ENCODE measurements at places on chromosomes 13 and 19.

DNA sequence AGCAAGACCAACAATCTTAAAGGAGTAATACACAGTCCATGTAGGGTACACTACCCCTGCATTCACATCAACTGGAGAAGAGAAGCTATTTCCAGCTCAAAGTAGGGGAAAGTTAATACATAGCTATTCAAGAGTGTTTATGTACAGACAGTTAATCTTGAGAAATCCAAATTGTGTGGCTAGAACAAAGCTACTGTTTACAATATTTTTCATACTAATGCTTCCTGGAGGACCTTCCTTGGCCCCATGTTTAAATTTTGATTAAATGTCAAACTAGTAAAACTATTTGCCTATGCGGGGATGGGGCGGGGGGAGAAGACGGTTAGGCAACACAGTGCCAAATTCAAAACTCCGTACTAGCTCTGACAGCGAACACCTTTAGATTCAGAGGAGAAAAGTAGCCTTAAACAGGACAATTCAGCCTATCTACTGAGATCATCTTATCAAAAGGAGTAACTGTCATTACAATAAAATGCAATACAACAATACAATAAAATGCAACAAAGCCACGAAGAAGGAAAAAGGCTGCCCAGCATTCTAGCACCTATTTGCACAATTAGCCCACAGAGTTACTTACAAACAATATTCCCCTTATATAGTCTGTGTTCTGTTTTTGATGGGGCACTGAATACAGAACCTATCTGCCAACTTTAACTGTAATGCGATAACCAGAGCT, 29.1 kb downstream of the BRD4 start:
- DNase-seq: no peak

DNA sequence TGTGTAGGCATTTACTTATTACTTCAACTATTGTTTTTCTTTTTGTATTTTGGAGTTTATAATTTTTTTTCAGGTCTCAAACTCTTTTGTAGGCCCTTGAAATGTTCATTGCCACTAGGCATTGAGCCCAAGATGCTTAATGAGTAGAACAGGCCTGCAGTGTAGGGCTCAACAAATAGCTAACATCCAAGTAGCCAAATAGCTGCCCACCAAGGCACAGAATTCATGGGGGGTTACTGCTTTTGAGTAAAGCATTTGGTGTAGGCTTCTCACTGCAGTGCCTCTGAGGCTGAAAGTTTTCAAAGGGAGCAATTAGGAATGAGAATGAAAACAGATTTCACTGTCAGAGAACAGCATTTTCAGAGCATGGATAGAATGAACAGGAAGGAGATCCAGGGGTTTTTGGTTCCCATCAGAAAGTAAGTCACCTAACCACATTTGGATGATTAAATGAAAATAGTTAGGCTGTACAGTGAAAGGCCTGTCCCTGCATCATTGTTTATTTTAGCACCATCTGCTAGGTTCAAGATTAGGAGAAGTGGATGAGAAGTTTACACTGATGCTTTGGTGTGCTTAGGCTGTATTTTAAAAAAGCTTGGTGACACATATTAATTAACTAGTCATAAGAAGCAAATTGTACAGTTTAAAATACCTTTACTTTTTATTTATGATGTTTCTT, 61.0 kb downstream of the EDNRB start:
- no peak for DNase-seq

GRCh38 chr13:97904059-97904458, 49.4 kb upstream of the IPO5 start:
- DNase-seq: no peak

DNA sequence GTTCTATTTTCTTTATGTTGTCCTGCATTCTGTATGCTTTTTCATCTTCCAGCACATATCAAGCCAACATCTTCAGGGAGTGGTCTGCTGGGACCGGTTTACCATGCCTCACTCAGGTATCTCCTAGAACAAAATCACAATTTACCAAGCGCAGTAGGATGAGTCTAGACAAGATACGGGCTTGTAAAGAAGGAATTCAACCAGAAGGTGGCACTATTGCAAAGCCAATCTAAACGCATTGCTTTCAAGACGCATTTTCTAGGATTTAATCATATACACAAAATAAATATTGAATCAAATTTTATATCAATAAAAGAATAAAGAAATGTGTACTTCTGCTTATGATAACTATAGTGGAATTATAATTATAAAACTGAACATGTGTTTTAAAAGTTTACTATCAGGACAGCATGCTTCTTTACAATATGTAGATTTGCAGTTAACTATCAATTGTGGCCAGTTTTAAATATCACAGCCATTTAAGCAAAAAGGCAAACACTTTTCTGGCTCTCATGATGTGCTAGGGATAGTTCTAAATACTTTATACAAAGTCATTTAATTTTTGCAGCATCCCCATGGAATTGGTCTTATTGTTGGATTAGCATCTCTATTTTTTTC, 16.1 kb upstream of the TPP2 start:
- DNase-seq: peak; percentile 65

- DNase-seq: peak; percentile 42
These were observed 84.3 kb upstream of the UBL3 start for GRCh38 chr13:29934531-29935308.

DNA sequence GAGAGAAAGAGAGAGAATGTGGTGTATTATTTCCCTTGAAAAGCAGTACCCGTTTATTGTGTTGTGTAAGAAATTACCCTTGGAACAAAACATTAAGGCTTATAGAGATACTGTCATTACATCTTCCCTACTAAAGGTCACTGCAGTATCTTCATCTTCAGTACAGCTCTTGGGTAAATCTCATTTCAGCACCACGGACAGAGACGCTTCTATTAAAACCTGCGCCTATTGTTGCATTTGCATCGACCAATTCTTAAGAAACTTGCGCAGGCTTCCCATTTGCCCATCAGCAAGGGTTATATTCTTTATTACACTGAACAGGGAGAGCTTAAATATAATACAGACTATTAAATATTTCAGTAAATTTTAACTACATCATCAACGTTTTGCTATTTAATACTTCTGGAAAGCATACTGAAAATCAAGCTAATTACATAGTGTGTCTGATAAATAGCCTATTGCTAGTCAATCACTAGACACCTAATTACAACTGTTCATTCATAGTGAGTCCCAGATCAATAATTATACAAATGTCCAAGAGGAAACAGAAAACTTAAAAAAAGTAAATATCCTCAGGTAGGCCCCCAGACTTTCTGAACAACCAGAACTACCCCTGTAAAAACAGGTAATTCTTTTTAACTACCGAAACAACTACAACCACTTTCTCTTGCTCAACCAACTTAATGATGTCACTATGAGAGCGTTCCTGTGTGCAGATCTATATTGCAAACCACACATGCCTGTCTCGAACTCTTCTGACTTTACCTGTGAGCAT, 350.6 kb downstream of the LIG4 start:
- peak; percentile 15 for DNase-seq

DNA sequence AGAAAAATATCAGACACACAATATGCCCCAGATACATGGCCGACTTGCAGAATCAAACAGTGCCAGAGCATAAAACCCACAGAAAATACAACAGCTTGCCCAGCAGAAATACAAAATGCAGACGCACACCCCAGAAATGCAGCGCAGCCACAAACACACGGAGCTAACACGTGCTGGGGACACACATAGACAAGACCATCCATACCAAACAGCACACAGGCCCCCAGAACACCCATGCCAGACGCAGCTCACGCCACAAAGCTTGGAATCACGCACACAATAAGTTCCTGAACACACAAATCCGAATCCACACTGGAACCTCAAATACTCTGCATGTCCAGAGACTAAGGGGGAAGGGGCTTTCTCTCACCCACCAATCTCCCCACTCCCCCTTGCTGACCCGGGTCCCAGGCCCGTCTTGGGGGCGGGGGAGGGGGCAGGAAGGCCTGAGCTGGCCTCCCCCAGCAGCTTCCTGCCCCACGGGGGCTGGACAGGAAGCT, 17.2 kb downstream of the CCDC97 start:
- DNase-seq: no peak

GRCh38 chr13:99301913-99302636, 5.1 kb downstream of the GPR183 start:
- DNase-seq: no peak

GRCh38 chr13:40756042-40756441, 14.9 kb downstream of the MRPS31 start:
- no peak for DNase-seq

GRCh38 chr19:50495020-50495531, 15.9 kb downstream of the JOSD2 start:
- DNase-seq: no peak

- no peak for DNase-seq
These were observed 16.2 kb downstream of the NFIC start for GRCh38 chr19:3382460-3383100.

- no peak for DNase-seq
These were observed 15.1 kb downstream of the SAFB start for GRCh38 chr19:5637971-5638370.

DNA sequence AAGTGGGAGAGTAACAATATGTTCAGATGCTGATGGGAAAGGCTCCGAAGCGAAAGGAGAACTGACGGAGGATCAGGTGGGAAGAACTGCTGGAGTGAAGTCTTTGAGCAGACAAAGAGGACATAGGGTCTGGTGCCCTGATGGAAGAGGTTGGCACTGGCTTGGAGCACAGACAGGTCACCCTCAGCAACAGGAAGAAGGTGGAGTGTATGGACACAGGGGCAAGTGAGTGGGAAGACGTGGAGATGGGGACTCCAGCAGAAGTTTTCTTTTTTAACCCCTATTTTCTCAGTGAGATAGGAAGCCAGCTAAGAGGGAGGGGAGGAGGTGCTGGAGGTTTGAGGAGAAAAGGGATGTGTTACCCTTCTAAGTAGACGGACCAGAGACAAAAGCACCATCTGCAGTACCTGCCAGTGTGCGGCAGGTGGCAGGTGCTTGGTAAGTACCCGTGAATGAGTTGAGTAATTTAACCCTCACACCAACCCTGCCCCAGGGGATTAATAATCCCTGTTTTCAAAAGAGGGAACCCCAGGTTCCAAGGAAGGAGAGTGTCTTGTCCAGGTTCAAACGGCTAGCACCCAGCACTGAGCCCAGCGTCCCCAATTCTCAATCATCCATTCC, 11.2 kb downstream of the HAS1 start:
- DNase-seq: no peak

DNA sequence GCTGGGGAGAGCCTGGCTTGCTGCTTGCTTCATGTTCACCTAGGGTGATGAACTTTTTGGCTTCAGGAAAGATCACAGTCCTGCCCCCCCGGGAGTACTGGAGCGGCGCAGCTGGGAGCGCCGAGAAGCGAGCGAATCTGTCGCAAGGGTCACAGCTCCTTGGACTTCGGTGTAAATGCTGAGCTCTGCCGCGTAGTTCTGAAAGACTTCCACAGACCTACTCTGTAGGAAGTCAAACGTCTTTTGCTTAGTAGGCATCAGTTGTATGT, 2.7 kb downstream of the ING1 start:
- peak; percentile 13 for DNase-seq

DNA sequence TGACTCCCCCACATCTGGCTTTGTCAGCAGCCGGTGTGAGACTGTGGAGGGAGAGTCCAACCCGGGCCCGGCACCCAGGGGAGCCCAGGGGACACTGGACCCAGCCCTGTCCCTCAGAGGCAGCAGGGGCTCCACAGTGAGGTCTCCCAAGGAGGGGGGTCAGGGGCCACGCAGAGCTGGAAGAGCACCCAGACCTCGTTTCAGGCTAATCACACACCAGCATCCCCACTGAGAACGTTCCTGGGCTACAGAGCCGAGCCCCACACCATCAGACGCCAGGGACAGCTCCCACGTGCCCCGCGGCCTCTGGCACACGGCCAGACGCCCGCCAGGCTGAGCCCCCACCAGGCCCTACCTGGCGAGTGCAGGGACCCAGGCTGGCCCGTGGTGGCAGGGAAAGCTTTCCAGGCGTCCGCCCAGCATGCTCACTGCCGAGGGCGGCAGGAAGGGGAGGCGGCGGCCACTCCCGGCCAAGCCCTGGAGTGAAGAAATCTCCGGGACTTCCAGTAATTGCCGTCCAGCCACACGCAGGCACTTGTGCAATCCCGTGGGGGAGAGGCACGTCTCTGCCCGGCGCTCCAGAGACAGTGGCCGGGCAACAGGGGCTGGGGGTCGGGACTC, 19.2 kb downstream of the SBNO2 start:
- DNase-seq: no peak

DNA sequence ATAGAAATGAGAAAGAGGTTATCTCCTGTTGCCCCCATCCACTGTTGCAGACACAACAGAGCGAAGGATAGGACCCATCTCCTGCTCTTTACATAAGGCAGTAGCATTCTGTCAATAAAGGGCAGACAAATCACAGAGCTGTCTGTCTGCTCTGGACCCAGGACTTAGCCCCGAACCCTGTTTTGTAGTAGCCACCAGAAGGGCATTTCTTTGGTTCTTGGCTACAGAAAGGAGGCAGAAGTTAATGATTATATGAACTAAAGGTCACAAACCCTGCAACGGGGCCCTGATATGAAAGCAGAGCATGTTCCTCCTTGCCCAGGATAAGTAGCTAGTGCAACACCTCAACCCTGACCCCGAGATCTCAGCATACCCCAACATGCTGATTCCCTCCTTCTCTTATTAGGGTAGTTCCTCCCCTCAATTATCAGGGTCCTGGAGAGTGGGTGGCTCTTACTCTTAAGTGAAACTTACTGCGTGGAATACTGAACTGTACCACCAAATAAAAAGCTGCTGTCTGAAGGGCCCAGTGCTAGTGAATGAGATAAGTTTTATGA, 680.4 kb upstream of the SPRY2 start:
- no peak for DNase-seq

DNA sequence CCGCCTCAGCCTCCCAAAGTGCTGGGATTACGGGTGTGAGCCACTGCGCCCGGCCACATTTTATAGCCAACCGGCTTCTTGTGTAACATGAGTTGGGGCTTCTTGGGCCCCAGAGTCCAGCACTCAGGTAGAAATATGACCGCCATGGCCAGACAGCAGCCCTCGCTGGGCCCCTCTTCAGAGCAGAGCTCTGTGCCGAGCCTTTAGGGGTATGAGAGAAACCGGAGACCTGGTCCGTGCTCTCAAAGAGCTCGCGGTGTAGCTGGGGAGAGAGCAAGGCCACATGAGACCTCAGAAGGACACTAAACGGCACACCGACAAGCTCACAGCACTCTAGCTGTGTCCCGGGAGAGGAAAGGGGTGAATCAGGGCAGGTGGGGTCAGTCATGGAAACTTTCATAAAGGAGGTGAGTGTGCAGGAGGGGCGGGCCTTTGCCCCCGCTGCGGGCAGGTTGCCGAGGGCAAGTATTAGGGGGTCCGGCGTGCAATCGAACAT, 15.8 kb downstream of the ACTN4 start:
- no peak for DNase-seq

- DNase-seq: no peak
These were observed 47.3 kb downstream of the CEBPG start for GRCh38 chr19:33420821-33421220.

GRCh38 chr13:39527961-39528660, 74.9 kb downstream of the LHFPL6 start:
- no peak for DNase-seq

DNA sequence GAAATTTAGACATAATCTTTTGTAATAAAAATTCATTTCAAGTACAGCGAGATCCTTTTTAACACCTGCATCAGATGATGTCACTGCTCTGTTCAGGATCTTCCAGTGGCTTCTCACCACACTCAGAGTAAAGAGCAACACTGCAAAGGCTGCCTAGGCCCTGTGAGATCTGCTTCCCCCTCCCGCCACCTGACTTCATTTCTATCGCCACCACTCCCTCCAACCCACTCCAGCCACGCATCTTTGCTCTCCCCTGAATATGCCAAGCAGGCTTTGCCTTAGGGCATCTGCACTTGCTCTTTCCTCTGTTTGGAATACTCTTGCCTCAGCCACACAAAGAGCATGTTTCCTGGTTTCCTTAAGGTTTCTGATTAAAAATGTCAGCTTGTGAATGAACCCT, 58.3 kb downstream of the MBNL2 start:
- DNase-seq: no peak
